ENCODE measurements at places on chromosomes 4 and X.

DNA sequence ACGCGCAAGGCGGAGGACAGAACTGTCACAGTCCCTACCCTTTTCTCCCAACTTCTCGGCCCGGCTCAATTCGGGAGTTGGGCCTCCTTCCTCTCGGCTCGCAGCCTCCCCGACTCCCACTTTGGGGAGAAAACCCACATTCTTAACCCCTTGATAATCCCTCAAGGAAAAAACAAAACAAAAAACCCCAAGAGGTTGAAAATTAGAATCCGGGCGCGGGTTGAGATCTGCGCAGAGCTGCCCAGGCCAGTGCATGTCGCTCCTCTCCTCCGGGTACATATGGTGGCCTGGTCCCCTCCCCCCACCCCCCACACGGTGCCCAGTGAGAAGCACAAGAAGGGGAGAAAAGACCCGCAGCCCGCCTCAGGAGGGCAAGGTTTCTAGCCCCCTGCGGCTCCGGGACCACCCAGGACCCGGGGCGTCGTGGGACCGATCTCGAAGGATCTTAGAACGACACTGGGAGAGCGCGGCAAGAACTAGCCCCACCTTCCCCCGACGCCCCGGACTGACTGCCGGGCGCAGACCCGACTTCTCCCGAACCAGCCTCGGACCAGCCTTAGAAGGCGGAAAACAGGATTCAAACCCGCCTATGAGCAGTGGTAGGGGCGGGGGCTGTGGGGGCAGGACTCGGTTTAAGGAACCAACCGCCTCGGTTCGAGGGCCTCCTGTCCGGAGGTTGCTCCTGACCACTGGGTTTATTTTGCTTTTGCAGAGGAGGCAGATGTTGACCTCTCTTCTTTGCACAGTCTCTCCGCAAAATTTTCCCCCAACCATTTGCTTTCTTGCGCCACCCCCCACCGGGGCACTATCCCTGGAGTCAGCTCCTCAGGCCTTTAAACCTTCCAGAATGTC is 2.5 kb upstream of the PDGFRA start:
- peak; percentile 94 for DNase-seq

DNA sequence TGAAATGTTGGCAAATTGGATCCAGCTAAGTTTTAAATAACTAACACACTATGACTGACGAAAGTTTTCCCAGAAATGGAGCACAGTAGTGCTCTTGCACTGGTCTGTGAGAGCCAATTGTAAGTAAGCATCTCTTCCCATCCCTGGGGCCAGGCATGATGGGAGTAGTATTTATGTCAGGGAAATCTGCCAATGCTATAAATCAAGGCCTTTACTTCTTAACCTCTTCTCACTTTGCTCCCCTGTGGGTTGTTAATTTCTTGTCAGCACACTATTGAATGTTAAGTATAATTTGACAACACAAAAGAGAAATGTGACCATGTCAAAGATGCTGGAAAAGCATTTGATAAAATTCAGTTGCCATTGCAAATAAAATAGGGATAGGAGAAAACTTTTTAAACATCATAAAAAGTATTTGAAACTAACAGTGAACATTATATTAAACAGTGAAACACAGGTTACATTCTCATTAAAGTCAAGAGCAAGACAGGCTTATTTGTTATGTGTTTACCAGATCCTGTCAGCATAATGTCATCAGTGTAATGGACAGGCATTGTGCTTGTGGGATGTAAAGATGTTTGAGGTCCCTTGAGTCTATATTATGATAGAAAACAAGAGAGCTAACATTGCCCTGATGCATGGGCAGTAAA is 5.0 kb downstream of the F8A1 start:
- DNase-seq = no peak

GRCh38 chr4:143524211-143524610 is 10.7 kb downstream of the SMARCA5 start:
- DNase-seq = no peak

GRCh38 chr4:117429061-117429460 is 343.7 kb upstream of the TRAM1L1 start:
- no peak for DNase-seq

DNA sequence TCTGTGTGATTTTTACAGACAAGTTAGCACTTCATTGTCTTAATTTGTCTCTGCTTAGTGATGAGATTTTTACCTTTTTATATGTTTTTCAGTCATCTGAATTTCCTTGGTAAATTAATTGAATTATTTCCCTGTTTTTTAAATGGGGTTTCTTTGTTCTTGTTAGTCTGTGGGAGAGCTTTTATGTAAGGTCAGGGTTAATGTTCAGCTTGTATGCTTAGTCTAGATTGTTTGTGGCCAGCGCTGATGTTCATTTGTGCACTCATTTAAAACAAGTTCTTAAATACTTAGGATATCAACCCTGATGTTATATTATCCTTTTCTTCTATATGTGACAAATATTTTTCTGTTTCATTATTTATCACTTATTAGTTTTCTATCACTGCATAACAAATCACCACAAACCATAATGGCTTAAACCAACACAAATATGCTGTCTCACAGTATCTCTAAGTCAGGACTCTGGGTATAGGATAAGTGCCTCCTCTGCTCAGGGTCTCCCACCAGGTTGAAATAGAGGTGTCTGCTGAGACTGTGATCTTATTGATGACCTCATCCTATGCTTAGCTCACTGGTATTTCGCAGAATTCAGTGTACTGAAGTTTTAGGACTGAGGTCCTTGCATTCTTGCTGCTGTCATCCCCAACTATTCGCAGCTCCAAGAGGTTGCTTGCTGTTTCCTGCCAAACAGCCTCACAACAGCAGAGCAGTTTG is 53.2 kb downstream of the ATP10D start:
- no peak for DNase-seq

DNA sequence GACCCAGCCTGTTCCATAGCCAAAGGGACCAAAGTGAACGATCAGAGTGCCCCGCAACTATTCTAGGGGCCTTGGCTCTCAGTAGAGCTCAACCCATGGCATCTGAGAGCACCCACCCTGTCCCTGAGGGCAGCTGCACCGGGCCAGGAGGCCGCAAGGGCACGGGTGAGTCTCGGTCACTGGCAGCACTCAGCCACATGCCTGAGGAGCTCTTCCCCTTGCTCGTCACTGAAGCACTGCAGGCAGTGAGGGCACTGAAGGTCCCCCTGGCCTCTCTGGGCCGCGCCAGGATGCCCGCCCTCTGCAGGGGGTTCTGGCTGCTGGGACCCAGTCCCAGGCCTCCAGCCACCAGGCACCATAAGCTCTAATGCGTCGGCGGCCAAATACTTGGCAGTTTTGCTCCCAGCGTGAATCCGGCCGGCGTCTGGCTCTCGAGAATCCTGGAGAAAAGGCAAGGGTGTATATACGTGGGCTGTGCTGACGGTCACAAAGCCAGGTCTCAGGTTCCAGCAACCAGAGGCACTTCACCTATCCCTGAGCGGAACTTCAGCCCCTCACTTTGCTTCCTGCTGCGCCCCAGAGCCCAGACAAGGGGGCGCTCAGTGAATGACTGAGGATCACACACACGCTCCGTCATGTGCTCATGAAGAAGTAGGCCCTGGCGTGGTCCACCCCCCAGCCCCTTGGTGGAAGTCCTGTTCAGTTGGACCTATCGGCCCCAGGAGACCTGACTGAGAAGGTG is 13.9 kb downstream of the TNIP2 start:
- DNase-seq = no peak

- peak; percentile 90 for DNase-seq
Observed at GRCh38 chr4:123699880-123700771, 303.5 kb downstream of the SPRY1 start.

DNA sequence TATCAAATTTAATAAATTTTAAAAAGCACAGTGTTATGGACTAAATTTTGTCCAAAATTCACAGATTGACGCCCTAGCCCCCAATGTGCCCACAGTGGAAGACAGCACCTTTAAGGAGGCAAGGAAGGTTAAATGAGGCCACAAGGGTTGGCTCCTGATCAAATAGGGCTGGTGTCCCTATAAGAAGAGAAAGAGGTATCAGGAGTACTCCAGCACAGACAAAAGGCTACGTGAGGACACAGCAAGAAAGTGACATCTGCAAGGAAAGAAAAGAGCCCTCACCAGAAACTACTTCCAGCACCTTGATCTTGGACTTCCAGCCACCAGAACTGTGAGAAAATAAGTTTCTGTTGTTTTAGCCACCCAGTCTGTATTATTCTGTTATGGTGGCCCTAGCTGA is 48.8 kb downstream of the FAM13A start:
- no peak for DNase-seq

GRCh38 chrX:131752493-131753198 is 208.8 kb downstream of the OR13H1 start:
- no peak for DNase-seq
